ENCODE measurements at places on chromosomes 11 and 22.

GRCh38 chr22:50443801-50444625 is 30.8 kb downstream of the SBF1 start:
- no peak for DNase-seq

- no peak for DNase-seq
Measured at GRCh38 chr22:50270666-50271394, 650 bp upstream of the MAPK11 start.

DNA sequence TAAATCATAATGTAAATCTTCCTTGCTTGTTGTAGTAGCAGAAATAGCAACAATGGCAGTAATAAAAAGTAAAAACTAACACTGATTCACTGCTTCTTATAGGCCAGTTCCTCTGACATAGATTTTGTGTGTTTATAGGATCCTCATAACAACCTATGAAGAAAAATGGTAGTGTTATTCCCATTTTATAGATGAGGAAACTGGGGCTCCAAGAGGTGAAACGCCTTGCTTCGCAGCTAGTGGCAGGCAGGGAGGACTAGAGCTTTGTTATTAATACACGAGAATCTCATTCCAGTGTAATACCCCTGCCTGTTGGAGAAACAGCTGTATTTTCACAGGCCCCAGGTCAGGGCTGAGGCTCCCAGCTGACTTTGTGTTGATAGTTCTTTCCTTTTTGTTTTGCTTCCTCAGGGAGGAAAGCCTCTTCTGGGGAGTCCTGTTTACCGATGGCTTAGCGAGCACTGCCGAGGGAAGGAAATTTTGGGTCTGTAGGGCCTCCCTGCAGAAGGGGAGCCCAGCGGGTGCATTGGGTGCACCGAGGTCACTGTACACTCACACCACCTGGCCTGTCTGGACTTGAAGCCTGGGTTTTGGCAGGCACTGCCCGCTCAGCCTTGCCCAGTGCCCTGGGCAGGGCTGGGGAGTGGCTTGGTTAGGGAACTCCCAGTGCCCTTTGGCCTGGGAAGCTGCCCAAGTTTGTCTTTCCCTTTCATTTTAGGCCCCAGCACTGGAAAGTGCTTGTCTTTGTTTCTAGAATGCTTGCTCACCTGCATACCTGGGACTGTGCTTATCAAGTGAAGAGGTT is 13.5 kb downstream of the KIAA1671 start:
- DNase-seq = no peak

GRCh38 chr11:1381793-1382425 is 7.8 kb upstream of the BRSK2 start:
- no peak for DNase-seq

GRCh38 chr22:40237788-40238424 is 60.2 kb downstream of the TNRC6B start:
- no peak for DNase-seq

GRCh38 chr22:20524004-20524481 is 16.6 kb downstream of the MED15 start:
- DNase-seq = no peak

DNA sequence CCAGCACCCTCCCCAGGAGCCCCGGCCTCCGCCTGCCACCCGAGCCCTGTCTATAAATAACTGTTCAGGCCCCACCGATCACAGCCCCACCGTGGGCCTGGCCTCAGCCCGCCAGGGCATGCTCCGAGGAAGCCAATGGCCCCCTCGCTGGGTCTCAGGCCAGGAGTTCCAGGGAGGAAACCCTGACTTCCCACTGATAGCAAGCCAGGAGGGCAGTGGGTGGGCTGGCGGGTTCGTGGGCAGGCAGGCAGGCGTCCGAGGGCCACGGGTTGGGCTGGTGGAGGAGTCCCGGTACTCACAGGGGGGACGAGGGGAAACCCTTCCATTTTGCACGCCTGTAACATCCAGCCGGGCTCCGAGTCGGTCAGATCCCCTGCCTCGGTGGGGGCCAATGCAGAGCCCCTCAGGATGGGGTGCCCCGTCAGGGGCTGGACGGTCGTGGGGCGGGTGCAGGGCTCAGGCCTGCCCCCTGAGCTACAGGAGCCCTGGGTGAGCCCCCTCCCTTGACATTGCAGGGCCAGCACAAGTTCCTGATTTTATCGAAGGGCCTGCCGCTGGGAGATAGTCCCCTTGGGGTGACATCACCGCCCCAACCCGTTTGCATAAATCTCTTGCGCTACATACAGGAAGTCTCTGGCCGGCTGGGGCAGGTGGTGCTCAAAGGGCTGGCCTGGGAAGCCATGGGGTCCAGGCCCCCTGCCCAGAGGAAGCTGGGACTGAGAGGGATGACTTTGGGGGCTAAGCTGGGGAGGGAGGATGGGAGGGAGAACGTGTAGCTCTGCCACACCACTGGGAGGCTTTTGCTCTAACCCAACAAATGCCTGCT is at the start of gene SPI1:
TSS of gene SPI1 (minus strand) at position 538 of the 826 bp plus-strand sequence. CDS start at position 344, 194 bp downstream.
- no peak for DNase-seq

- DNase-seq = no peak
Measured at GRCh38 chr22:46483353-46483752, 54.1 kb downstream of the CELSR1 start.

DNA sequence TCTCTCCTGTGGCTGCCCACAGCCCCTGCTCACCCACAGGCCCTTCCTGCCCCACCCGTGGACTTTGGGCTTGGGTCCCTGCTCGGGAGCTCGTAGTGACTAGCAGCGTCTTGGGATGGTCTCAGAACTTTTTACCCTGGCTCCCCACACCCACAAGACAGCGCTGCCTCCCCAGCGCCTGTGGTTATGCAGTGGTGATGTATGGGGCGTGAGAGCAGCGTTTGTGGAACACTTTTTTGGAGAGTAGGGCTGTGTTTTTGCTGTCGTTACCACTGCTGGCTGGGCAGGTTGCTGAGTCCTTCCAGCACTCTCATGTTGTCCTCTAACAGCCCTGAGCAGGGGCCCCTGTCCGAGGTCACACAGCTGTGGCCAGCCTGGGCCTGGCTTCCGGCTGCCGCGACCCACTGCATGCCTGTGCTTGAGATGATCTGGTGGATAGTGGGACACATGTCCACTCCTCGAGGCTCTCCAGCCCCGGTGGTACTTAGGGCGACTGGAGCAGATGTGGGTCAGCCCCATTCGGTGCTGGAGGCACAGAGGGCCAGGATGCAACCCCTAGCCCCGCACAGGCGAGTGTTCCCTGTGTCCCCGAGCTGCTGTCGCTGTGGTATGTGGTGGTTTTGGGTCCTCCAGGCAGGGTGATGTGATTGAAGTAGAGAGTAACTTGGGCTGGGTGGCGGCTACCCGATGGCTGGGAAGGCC is 7.1 kb upstream of the GRAMD4 start:
- no peak for DNase-seq

DNA sequence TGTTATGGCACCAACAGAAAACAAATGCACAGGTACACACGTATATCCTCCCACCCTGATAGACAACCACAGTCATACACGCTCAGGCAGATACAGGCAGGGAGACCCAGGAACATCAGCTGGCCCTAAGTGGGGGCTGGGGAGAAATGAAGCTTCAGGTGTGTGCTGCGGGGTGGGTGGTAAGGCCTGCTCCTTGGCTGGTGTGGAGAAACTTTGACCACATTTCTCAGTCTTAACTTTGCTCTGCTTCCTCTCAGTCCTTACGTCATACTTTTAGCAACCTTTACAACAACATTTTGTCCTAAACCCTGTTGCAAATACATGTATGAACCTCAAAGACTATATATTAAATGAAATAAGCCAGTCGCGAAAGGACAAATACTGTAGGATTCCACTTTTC is 6.7 kb upstream of the ANAPC15 start:
- no peak for DNase-seq

GRCh38 chr11:30364837-30365482 is 42.1 kb downstream of the ARL14EP start:
- DNase-seq = no peak

- no peak for DNase-seq
Measured at GRCh38 chr11:6594142-6594768, 9.2 kb downstream of the RRP8 start.

- DNase-seq = no peak
Measured at GRCh38 chr22:50674606-50675552, 2.3 kb downstream of the SHANK3 start.

DNA sequence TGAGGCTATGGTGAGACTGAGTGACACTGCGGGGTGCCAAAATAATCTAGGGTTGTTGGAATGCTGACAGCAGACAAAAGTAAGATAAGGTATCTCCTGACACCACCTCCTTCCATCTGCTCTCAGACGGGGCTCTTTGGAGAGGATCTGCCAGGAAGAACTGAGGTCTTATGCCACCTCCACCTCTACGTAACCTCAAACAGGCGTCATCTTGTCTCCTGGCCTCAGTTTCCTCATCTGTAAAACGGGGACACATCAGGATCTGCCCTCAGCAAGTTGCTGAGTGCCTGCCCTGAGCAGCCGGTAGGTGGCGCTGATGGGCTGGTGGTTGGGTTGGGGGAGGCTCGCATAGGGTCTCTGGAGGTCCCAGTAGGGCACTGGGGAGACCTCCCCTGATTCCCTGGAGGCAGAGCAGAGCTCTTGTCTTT is 1.7 kb upstream of the MYEOV start:
- DNase-seq = no peak

DNA sequence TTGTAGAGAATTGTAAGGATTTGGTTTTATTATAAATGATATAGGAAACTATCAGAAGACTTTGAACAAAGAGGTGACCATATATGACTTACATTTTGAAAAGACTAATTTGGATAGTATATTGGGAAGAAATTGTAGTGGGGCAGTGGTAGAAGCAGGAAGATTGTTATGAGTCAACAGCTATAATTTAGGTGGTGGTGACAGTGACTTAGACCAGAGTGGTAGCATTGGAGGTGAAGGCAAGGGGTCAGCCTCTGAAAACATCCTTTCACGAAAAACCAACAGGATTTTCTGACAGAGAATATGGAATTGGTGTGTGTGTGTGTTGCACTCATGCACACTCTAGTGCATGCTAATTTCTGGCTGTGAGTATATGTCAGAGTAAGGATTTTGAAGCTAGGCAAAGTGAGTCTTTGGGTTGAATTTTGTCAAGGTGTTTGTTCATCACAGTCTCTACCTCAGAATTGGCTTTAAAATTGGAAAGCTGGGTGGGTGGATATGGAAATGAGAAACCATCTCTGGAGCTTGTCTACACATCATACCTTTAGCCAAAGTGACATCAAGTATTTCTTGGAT is 8.2 kb upstream of the HBE1 start:
- DNase-seq = no peak

GRCh38 chr22:31133911-31134310 is 6.4 kb downstream of the PLA2G3 start:
- no peak for DNase-seq

DNA sequence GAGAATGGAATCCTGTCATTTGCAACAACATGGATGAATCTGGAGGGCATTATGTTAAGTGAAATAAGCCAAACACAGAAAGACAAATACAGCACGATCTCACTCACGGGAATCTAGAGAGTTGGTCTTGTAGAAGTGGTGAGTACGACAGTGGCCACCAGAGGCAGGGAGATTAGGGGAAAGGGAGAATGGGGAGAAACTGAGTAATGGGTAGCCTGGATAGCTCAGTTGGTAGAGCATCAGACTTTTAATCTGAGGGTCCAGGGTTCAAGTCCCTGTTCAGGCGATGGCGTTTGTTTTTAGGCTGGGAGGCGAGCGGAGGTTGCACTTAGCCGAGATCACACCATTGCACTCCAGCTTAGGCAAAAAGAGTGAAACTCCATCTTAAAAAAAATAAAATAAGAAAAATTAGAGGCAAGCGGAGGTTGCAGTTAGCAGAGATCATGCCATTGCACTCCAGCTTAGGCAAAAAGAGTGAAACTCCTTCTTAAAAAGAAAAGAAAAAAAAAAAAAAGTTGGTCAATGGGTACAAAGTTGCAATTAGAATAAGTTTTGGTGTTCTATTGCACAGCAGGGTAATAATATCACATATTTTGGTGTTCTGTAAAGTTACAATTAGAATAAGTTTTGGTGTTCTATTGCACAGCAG is 95.7 kb upstream of the UBASH3B start:
- DNase-seq = no peak

GRCh38 chr11:20367313-20367948 is 3.9 kb downstream of the HTATIP2 start:
- no peak for DNase-seq

- DNase-seq = no peak
Measured at GRCh38 chr11:64605244-64605560, 14.2 kb downstream of the SLC22A12 start.

- DNase-seq = no peak
Measured at GRCh38 chr11:130629039-130629438, 180.6 kb downstream of the ADAMTS15 start.

DNA sequence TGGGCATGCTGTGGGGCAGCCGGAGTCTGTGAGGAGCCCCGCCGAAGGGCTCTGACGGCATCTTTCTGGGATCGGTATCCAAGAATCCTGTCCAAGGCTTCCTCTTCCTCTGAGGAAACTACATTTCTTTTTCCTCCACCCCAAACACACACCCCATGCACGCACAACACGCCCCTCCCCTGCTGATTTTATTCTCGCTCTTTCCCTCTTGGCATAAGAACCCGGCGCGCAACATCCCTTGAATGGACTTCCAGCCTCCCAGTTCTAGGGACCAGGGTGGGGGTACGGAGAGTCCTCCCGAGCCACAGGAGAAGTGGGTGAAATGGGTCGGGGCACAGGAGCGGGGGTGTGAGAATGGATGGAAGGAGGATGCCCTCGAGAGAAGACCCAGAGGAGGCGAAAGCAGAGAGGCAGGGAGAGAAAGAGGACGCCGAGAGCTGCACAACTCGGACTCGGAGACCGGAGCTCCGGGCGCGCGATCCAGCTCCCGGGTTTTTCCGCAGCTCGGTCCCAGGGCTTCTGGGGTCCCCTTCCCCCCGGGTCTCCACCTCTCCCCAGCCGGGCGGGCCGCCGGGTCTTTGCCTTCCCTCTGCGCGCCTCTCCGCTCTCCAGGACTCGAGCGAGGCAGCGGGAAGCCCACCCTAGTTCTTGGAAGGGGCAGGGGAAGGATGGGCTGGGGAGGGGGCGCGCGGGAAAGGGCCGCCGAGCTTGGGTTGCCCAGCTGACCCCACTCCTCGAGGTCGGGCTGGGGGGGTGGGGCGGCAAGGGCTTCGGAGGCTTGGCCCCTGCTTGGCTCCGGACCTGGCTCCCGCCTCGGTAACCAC is 1.5 kb upstream of the LARGE1 start:
- DNase-seq = no peak
